GM23248 (cell line): ENCODE measurements at places on chromosomes 6 and 20. TPM values are rescaled to one million over a fixed set of nuclear protein-coding genes. Genes with fewer than 3 reads are reported as not detected.

NKAIN4 gene
- total RNA-seq: not detected in 2 replicates

LY6G5C gene
- total RNA-seq: 1.7 TPM in 1 of 2 replicates, not detected in the other

DNA sequence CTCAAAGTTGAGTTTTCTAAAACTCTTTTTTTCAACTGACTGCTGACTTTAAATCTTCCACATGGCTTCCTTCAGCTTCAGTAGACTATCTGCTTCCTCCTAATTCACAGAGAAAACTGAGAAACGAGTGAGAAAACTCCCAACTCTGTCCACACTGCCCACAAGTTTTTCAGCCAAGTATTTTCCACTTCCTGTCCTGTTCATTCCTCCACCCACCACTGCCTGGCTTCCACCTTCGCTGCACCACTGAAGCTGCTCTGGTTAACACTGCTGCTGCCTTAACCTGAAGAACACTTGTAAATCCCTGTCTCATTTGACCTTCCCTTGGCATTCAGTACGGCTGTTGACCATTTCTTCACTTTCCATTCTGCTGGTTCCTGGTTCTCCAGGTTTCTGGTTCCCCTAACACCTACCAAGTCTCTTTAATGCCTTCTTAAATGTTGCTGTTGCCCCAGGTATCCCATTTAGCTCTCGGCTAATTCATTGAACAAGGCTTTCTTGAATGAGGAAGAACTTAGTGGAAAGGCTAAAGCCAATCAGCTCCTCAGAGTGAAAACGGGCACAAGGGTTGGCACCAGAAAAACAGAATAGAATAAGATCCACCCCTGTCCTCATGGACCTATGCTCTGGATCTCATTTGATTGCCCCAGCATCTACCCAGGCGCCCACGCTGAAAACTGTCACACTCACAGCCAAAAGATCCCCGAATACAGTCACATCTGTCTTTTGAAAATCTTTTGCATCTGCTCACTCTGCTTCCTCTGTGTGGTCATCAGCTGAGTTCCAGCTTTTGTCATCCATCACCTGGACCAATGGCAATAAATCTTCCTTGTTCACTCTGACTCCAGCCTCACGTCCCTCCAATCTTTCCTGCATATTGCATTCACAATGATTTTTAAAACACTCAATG lies 104.4 kb upstream of the TAB2 start:
- DNase-seq: peak; percentile 35

- DNase-seq: no peak
Observed at GRCh38 chr6:124640432-124640831, 321.8 kb upstream of the RNF217 start.

RARS2 gene
- 38.7 and 44.1 TPM in 2 replicates for total RNA-seq

SLC22A16 gene
- total RNA-seq: not detected in 2 replicates

DNA sequence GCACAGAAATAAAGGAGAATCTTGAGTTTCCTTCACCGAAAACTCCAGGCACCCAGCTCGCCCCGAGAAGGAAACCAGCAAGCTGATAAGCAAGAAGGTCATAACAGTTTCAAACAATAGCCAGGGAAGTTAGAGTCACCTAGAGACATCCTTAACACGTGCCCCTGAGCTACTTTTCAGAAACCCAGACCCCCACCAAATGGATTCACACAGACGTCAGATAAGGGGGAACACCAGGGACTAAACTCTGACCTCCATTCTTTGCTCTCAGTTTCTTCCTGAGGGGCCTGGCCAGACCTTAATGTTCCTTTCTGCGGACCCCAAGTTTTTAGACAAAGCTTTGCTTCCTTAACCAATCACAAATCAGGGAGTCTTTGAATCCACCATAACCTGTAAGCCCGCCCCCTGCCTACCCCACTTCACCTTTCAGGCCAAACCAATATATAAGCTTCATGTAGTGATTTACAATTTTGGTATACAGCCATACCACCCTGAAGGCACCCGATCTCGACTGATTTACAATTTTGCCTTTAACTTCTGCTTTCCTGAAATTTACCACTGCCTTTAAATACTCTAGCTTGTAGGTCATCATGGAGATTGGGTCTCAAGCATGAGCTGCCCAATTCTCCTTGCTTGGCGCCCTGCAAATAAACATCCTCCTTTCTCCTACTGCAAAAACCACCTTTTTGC lies 11.7 kb downstream of the SOD2 start:
- DNase-seq: no peak

NKAIN2 gene
- total RNA-seq: not detected in 2 replicates

GRCh38 chr20:44187772-44188709 lies 1.1 kb upstream of the JPH2 start:
- DNase-seq: peak; percentile 69

HLA-DRA gene
- total RNA-seq: 0.89 TPM in 1 of 2 replicates, not detected in the other

GRCh38 chr6:87710090-87710489 lies 8.1 kb upstream of the AKIRIN2 start:
- DNase-seq: no peak

DDRGK1 gene
- 50.8 and 63.0 TPM in 2 replicates for total RNA-seq

DNA sequence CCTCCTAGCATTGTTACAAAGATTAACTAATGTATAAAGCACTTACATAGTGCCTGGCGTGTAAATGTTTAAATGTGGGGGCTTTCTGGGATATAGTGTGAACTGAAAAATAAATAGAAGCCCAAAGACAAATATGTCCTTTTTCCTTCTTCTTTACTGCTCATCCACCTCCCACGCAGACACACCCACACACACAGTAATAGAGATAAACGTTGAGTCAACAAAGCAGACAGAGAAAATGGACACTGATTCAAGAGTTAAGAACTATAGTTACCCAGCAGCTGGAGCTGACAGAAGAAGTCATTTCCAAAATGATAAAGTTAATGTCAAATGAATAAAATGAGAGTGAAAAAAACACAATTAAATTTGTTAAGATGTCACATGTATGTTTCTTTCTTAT lies 68.3 kb downstream of the FHL5 start:
- DNase-seq: peak; percentile 9

- DNase-seq: peak; percentile 96
Observed at GRCh38 chr6:136593748-136594490, 43.7 kb upstream of the MAP7 start.
